HepG2 (cell line): ENCODE measurements at places on chromosomes 2 and 18.

DNA sequence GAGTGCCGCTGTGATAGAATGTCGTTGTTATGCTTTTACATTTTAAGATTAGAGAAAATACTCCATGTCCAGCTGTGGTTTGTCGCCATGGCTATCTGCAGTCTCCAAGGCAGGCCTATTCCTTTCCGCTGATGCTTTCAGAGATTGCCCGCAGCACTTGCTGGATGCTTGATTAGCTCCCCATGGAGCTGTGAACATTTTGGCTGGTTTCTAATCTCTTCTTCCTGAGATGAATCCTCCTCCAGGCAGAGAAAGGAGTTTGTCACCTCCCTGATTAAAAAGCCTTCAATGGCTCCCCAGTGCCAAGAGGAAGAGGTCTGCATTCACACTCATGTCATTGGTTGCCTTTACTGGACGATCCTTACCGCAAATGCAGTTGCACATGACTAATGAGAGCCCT is 32.6 kb upstream of the LPIN1 start:
- DNase-seq = no peak

GRCh38 chr2:23658466-23658942 is 268.4 kb downstream of the ATAD2B start:
- DNase-seq = peak; percentile 91

DNA sequence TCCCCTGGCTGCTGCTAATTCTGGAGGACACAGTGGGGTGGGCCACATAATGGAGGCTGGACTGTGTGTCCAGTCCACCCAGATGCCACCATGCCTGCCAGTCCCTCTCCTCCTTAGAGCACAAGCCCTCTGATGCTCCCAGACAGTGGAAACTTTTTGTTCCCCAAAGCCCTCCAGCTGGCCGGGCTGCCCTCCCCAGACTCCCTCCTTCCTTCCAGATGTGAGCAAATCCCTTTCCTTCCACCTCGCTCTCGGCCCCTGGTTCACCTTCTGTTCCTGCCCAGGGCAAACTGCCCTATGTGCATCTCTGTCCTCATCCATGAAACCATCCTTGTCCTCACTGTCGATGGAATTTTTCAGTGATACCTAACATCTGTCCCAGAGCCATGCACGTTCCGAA is 33.9 kb downstream of the LRRFIP1 start:
- DNase-seq = no peak

DNA sequence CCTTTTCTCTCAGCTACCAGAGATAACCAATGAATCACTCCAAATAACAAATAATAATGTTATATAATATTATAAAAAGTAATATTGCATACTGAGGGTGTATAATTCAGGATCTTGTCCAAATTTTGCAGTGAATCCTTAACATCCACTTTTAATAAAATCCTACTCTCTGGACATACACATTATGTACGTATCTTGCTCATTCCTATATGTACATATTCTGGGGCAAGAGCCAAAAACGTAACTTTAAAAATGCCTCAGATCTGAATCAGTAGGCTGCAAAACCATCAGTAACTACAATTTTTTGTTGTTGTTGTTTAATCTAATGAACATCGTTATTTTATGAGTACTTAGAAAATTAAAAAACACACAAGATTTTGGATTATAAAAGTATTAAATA is 65.3 kb downstream of the SMAD2 start:
- DNase-seq = no peak

DNA sequence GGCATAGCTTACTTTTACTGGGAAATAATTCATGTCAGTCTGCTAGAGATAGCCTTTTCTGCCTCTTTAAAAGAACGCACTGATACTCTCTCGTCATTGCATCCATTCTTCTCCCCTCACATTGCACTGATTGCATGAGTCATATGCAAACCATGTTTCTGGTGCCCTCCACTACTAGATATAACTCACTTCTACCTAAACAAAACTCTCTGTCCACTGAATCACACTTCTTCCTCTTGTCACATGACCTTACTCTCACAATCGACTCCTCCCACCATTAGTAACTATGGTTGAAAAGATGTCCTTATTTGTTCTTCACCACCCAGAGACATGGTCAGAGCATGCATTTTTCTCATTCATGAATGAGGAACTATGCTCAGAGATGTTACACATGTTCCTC is 158.0 kb downstream of the CSRNP3 start:
- no peak for DNase-seq

DNA sequence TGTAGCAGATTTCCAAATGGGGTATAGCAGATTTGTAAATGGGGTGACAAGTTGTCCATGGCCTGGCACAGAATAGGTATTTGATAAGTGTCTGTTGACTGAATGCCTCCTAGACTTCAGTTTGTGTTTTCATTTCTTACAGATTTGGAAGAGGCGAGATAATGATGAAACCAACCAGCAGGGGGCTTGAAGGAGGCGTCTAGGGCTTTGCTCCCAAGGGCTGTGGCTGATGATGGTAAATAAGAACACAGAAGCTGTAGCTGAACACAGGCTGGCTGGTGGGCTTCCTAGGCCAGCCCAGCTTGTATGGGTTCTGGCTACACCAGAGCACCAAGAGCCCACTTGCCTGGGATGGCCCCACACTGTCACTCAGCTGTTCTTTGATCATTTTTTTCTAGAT is 19.4 kb downstream of the SFTPB start:
- no peak for DNase-seq

GRCh38 chr2:24843330-24843860 is 50.2 kb downstream of the CENPO start:
- no peak for DNase-seq
